CD4-positive, alpha-beta T cell treated with Interleukin-15 for 4 hours (primary cell): ENCODE measurements at places on chromosomes 16 and 17.
A peak's percentile ranks its signal among the peaks of the same experiment; 100 is the strongest.

DNA sequence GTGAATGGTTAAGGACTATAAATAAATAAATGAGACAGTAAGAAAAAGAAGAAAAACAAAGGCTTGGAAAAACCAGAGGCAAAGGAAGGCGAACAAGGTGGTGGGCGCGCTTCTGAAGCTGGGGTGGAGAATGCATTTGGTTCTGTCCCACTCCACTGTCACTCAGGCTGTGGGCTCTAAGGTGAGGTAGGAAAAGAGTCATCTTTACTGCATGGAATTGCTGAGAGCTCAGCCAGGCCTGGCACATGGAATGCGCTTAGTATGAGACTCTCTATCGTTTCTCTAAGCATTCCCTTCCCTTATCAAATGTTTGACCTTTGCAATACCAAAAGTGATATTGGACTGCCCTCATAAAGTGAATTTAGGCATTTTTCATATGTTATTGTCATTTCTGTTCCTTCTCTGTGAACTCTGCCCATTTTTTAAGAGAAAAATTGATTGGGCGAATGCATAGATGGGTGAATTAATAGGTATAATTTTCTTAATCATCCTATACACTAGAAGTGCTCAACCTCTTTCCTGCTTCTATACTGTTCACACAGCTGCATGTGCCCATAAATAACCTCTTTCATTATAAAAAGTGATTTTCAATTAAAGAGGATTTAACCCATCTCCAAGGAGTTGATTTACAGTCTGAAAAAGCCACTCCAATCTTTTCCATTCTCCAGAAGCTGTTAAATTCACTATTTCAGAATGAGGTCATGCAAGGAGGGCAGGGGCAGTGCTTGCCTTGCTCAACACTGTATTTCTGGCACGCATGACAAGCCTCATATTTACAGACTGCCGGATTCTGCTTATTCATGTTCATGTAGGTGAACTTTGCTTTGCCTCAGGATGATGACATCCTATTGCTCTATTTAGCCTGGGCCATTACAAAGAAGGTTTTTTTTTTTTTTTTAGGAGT, 87.7 kb downstream of the MYH10 start:
- no peak for DNase-seq

- peak; percentile 2 for DNase-seq
Measured at GRCh38 chr17:44438636-44439035, 49.2 kb upstream of the ITGA2B start.

DNA sequence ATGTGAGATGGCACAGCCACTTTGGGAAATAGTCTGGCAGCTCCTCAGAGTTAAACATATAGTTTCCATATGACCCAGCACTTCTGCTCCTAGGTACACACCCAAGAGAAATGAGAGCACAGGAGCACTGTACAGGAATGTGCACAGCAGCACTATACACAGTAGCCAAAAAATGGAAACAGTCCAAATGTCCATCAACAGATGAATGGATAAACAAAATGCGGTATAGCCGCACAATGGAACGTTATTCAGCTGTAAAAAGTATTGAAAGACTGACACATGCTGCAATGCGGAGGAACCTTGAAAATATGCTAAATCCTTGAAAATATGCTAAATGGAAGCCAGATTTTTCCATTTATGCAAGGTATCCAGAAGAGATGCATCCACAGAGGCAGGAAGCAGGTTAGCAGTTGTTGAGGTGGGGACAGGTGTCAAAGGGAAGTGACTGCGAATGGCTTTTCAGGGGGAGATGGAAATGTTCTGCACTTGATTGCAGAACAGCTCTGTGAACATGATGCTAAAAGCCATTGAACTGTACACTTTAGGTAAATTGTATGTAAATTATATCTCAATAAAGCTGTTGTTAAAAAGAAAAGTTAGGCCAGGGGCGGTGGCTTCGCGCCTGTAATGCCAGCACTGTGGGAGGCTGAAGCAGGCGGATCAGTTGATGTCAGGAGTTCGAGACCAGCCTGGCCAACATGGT, 80.7 kb downstream of the MPRIP start:
- DNase-seq = no peak

DNA sequence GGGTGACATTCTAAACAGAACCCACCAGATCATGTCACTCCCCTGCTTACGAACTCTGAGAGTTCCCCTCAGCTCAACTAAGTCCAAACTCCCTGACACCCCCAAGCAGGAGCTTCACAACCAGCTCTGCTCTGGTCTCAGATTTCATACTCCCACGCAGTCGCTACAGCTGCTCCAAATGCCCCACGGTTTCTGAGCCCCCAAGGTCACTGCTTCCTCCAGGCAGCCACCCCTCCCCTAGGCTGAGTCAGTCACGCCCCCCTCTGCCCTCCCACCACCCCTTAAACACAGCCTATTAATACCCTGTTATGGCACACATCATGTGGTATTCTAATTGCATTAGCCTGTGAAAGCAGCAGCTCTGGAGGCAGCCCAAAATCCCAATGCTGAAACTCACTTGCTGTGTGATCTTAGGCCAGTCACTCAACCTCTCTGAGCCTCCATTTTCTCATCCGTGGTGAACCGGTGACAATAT, 51.5 kb downstream of the GSG1L start:
- DNase-seq = no peak

- DNase-seq = no peak
Measured at GRCh38 chr17:64219571-64219970, 43.5 kb downstream of the TEX2 start.

GRCh38 chr16:25895380-25895779, 203.6 kb downstream of the HS3ST4 start:
- no peak for DNase-seq
